ENCODE measurements at places on chromosomes 7 and 10.

DNA sequence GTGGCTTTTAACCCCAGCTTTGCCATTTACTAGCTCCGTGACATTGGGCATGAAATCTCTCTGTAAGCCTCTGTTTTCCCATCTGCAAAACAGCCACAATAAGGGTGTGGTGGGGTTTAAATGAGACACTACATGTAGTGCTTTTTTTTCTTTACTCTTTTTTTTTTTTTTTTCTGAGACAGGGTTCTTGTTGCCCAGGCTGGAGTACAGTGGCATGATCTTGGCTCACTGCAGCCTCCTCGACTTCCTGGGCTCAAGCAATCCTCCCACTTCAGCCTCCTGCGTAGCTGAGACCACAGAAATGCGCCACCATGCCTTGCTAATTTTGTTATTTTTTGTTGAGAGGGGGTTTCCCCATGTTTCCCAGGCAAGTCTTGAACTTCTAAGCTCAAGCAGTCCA lies 8.3 kb upstream of the DENND10 start:
- DNase-seq = no peak

DNA sequence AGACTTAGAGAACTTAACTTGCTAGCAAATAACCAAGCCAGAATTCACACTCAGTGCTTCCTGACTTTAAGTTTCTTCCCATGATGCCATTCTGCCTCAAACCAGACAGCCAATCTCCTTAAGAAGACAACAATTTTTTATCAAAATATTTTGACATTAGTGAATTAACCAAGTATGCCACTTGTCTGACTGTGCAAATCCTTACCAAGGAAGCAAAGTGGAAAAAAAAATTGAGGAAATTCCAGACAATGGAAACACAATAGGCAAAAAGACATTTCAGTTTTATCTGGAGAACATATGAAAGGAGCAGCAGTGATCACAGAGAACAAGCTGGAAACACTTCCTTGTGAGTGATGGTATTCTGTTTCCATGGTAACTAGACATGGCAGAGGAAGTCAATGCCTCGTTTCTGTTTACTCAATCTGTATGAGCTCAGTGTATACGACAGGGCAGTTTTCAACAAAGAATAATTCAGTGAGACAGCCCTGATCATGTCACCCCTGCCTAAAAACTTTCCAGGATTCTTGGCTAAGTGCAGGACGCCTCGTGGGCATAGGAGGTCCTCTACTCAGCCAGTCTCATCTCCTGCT lies 114.2 kb downstream of the DYNC1I1 start:
- peak; percentile 51 for DNase-seq

- no peak for DNase-seq
These were observed 108.7 kb downstream of the TCF7L2 start for GRCh38 chr10:113058523-113059370.

DNA sequence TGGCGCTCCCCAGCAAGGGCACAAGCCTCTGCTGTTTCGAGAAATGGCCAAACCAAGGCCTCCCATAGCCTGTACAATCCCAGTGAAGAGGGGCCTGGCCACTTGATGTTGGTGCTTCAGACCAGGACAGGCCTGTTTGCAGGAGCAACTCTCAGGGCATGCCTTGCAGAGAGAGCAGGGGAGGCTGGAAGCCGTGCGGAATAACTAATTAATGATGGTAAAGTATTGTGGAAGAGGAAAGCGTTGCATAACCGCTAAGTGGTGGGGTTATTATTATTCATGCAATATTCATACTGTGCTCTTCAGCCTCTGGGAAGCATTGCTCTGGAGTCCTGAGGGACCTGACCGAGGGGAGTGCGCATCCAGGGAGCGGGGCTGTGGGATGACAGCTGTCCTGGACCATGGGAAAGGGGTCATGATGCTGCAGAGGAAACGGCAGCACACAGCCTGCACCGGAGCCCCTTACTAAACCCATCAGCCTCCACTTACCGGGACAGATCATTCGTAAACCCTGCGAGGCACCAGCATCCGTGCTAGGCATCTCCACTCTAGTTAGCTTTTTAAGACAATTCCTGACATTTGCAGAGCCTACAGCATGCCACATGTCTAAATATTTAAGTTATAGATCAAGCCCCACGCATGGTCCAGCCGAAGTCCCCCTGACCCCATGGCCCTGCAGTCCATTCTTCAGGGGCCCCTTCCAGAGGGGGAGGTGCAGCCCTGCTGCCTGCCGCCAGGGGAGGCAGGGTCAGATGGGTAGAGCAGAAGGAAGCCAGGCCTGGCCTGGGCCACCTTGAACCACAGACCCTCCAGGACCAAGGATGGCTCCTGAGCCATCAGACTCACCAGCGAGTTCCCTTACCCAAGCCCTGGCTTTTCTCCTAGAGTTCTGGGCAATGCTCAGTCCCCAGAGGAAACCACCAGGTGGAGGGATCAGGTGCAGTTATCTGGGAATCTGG lies 11.6 kb downstream of the TMEM273 start:
- no peak for DNase-seq

DNA sequence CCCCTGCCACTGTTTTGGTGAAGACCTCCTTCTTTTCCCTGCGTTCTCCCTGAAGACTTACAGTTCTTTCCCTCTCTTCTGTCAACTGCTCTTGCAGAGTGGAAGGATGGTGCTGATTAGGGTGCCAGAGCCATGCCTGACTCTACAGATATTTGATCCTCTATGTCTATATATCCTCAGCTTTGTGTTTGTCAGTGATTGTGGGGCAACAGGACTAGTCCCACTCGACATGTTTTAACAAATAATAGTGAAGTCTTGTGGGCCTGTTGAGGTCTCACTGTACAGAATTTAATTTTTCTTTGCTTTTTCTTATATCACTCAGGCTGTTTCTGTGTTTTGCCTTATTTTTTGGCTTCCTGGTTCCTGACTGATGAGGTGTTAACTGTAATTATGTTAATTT lies 5.0 kb downstream of the PLEKHA1 start:
- no peak for DNase-seq

DNA sequence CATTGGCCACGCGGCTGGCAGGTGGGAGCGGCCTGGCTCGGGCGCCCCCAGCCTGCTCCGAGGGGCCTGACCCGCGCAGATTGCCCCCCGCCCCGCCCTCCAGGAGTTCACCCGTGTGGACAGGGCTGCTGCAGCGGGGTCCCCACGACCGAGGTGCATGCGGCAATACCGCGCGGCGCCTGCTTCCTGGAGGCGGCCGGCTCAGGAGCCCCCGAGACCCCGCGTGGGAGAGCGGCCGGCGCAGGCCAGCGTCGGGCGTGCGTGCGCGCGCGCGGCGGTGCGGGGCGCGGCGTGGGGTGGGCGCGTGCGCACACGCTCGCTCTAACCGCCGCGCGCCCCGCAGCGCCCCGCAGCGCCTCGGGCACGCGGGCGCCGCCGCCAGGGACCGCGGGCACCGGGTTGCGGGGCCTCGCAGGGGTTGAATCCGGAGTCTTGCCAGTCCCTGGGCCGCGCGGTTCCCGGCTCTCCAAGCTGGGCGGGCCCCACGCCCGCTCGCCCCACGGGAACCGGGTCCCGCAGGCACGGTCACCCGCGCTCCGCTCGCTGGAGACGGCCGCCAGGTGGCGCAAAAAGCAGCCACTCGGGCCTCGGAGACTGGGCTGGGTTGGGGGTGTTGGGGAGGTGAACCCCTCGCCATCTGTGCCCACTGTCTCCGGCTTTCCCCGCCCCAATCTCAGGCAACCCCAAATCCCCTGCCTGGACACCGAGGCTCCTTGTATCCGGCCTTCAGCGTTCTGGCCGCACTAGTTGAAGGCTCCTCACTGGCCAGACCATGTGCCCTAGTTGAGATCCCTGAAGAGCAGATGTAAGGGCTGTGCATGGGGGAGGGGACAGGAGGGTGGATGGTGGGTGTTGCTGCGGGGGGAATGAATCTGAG lies 1.3 kb upstream of the ACHE start:
- no peak for DNase-seq

- no peak for DNase-seq
These were observed 33.1 kb downstream of the SCRN1 start for GRCh38 chr7:29956487-29956836.

DNA sequence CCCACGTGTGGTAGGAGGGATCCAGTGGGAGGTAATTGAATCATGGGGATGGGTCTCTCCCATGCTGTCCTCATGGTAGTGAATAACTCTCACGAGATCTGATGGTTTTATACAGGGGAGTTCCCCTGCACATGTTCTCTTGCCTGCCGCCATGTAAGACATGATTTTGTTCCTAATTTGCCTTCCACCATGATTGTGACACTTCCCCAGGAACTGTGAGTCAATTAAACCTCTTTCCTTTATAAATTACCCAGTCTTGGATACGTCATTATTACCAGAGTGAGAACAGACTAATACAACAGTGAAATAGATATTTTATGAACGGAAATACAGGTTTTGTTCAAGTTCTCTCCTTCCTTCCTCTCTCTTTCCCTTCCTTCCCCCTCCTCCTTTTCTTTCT lies 15.8 kb downstream of the CALD1 start:
- DNase-seq = no peak

GRCh38 chr7:101838837-101839483 lies 21.5 kb downstream of the CUX1 start:
- no peak for DNase-seq

GRCh38 chr7:156505876-156506275 lies 134.7 kb upstream of the RNF32 start:
- DNase-seq = no peak

GRCh38 chr7:65250697-65251395 lies 122.8 kb upstream of the ZNF92 start:
- DNase-seq = no peak

DNA sequence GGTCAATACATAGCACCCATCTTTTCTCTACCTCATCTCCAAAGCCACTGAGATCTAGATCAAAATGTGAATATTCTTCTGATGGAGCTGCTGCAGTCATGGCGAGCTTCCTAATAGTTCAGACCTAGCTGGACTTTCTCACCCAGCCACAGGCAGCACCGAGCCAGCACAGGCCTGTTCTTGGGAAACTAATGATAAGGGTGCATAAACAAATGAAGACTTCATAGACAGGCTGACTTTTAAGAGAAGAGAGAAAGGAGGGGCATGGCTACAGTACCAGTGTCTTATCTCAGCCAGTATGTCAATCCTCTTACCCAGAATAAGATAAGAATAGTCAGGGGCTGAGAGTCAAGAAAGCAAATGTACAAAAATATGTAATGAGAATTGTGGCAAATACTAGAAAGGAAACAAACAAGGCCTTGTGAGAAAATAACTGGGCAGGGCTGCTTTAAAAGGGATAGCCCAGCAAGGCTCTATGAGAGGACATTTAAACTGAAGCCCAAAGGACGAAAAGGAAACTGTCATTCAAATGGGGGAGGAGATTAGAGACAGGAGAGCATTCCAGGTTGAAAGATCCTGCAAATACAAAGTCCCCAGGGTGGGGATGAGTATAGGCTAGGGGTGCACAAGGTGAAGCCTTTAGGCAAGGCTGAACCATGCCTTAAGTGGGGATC lies 21.8 kb upstream of the CDK14 start:
- DNase-seq = no peak

DNA sequence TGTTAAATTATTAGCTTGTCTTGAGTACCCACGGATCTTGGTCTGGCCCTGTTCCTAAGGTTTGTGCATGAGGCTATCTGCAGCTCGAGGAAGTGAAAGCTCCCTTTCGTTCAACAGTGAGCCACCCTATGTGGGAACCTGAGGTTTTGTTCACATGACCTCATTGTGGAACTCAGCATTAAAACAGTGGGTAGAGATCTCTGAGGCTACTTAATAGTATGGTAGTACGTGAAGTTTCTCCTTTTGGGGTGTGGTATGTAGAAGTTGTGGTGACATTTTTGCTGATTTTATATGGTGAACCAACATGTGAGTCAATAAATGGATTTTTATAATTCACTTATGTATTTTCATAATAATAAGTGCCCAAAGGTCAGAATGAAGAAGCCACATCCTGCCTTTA lies 252.7 kb upstream of the FERD3L start:
- peak; percentile 57 for DNase-seq

DNA sequence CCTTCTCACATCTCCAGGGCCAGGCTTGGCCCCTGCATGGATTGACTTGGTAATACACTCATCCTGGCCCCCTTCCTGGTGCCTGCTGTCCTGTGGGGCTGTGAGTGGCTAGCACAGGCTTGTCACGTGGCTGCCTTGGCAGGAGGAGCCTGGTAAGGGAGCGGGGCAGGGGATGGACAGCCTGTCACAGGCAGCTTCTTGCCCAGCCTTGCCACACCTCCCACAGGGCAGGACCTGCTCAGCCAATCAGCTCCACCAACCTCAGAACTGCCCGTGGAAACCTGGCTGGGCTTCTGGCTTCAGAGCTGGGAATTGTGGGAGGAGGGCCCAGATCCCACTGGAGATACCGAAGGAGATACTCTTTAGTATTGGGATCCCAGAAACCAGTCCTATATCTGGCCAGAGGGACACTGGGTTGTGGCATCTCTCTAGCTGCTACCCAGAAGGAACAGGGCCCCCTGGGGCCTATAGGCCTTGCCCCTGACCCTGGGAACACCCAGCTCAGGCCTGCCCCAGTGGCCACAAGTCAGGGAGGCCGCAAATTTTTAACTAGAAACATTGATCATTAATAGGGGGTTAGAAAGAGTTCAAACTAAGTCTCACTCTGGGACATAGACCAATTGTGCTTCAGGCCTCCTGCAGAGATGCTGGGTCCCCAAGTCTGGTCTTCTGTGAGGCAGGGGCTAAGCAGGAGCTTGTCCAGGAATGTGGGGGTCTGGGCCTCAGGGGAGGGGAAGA lies at the start of gene HOGA1:
TSS of gene HOGA1 (plus strand) at position 330 of the 738 bp plus-strand sequence. CDS start at position 645, 315 bp downstream.
- no peak for DNase-seq

DNA sequence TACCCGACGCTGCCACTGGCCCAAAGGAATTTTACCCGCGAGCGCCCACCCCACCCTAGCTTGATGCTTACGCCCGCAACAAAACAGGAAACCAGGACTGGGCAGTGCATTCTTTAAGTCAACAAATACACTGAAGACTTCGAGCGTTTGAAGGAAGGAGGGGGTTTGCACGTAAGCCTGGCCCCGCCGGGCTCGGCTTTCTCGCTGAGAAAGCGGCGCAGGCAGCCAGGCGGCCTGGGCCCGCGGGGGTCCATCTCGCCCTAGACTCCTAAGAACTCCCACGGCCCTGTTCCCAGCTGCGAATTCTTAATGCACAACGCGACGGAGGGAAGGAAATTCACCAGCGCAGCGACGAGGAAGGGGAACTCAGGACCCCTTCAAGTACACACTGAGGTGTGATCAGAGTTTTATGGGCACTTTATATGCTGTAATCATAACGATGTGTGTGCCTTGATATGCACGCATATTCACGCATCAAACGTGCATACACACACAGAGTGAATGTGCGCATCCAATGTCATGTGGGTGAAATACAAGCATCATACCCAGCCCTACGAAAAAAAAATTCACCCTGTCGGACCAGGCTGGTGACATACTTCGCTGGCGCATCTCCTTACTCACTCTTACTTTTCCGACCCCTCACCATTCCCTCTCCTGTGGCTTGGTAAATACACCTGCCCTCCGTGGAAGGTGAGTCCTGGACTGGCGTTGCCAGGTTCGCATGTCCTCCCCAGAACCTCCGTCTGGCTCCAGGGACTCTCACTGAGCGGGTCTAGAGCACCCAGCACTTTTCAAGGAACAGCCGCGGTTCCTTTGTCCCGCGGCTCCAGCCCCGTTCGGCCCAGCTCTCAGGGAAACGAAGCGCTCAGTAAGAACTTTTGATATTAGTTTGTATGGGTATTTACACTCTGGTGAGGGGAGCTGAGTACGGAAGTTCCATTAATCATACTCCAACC lies 5.7 kb upstream of the HOXA13 start:
- DNase-seq = no peak

All from Jurkat, Clone E6-1 (cell line).